ACHN (cell line): ENCODE measurements at places on chromosomes 4 and X.

- no peak for DNase-seq
Observed at GRCh38 chr4:140092094-140092851, 61.7 kb downstream of the MAML3 start.

GRCh38 chr4:116849620-116850019 is 235.8 kb downstream of the TRAM1L1 start:
- DNase-seq, result peak; percentile 23

DNA sequence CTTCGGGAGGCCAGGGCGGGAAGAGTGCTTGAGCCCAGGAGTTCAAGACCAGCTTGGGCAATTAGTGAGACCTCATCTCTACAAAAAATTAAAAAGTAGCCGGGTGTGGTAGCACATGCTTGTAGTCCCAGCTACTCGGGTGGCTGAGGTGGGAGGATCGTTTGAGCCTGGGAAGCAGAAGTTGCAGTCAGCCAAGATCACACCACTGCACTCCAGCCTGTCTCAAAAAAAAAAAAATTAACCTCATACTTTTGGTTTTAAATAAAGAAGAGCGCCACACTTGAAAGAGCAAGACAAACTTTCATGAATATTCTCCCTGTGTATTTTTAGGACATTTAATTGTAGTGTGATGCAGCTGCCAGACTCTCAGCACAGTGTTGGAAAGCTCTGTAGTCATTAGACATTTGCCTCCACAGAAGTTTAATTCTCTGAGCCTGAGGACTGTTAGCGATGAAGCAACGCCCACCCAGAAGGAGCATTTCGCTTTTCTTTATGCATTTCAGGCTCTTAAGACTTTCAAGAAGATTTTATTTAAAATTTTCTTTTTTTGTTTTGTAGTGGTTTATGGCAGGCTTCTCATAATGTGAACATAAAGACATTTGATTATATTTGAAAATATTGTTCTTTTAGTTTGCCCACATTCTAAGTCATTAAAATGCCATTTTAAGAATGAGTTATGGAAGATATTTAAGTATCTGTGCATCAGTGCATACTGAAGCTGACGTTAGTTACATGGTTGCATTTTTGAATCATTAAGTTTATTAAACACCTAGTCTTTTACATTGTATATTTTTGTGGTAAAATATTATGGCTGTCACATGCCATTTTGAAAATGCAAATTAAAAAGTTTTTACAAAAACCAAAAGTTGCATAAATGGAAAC is 45.8 kb downstream of the DCLK2 start:
- DNase-seq, result no peak

GRCh38 chr4:5957076-5957475 is 61.2 kb downstream of the C4orf50 start:
- DNase-seq, result no peak

- no peak for DNase-seq
Observed at GRCh38 chr4:76872556-76872955, 25.4 kb downstream of the SOWAHB start.
